ENCODE measurements at places on chromosomes 7 and 10.
A peak's percentile ranks its signal among the peaks of the same experiment; 100 is the strongest.

DNA sequence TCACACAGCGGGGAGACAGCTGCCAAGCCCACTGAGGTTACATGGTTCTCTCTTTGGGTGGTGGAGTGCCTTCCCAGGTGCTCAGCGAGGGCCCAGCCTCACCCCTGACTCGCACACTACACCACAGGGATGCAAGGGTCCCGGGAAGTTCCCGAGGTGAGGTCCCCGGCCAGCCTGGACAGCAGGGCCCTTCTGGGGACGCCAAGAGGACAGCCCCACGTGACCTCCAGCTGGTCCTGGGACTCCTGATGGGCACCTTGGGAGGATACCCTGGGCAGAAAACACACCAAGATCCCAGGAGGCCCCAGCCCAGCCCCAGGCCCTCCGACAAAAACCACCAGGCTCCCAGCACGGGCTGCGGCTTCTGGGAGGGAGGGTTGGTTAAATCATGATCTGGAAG, 8.3 kb downstream of the MICALL2 start:
- no peak for DNase-seq
- no peak overlapping the region for H3K4me3 ChIP-seq
- H3K27me3 ChIP-seq, result no peaks in the 10 kb centered on the region
- no peaks in the 10 kb centered on the region for H3K4me1 ChIP-seq

DNA sequence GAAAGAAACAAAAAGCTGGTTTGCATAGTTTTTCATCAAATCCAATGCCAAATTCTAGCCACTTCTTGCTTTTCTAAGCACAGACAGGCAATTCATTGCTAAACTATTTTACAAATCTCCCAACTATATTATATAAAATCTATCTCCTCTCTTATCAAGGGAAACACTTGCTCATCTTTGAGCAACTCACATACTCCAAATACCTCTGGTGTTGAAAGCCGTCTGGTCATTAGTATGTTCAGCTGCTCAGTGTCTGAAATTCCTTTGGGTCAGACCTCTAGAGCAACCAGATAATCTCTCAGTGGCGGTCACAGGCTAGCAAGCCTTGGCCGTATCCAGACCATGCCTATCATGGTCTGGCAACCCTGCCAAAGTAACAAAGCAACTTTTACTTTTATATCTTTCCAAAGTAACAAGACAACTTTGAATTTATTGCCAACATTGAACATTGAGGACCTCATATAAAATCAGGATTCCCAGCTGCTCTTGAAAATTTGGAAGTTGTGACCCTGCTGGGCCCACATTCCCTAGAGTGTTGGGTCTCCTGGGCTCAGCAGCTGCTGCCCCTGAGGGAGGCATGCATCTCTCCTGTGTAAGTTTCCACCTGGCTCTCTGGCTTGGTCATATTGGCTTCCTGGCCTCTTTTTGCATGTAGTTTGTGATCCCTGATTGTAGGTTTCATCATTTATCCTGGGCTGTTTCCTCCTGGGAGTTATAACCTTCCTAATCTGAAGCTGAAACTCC, 56.8 kb upstream of the LANCL2 start:
- H3K27me3 ChIP-seq, result no peaks in the 10 kb centered on the region
- peaks cover 25% of the 10 kb centered on the region for H3K4me1 ChIP-seq
- H3K36me3 ChIP-seq, result no peaks in the 10 kb centered on the region
- no peak for DNase-seq

DNA sequence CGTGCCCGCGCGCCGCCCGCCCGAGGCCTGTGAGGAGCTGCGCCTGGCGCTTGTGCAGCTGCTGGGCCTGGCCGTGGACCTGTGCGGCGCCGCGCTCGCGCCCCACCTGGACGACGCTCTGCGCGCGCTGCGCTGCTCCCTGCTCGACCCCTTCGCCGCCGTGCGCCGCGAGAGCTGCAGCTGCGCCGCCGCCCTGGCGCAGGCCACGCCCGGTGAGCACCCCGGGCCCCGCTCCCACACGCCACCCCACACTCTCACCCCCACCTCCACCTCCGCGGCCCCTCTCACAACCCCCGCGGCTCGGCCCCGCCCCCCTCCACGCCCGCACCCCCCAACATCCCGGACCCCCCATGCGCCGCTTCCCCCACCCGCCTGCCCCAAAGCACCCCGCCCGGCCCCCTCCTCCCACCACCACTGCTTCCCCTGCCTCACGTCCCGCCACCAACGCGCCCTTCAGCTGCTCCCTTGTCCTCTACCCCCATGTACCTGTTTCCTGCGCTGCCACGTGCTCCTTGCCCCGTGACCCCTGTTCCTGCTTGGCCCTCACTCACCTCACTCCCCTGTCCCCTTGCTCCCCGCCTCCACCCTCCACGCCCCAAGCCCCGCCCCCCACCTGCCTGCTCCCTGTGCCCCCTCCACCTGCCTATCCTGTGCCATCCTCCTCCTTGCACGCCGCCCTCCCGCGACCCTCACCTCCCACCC, at the start of gene PRKAR1B:
Gene PRKAR1B (minus strand): TSS at position 178 of the 702 bp plus-strand sequence. CDS start 15,776 bp downstream, outside the sequence.
- H3K27me3 ChIP-seq, result no peaks in the 10 kb centered on the region
- H3K27ac ChIP-seq, result peak within 1 kb of the TSS; percentile 62
- H3K4me3 ChIP-seq, result peak within 1 kb of the TSS; percentile 52
- peaks cover 17% of the 10 kb centered on the region for H3K4me1 ChIP-seq
- peaks cover 11% of the 10 kb centered on the region for H3K36me3 ChIP-seq

DNA sequence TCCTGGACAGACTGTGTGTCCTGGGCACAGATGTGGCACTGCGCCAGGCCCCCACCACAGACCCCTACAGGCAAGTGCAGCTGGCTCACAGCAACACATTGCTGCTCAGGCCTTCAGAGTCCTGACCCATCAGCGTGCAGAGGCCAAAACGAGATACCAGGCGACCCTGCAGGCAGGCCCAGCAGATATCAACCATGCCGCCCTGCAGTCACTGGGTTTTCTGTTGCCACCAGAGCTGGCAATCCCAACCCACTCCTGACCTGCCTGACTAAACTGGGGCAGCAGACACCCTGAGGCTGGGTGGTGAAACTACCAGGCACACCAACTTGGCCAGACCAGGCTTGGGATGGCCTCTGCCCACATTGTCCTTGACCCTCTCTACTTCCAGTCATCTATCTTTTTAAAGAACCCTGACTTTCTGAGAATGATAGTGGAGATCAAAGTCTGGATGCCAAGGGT, 20.3 kb downstream of the ZCCHC24 start:
- H3K27ac ChIP-seq, result no peak overlapping the region
- H3K4me1 ChIP-seq, result no peaks in the 10 kb centered on the region
- no peaks in the 10 kb centered on the region for H3K27me3 ChIP-seq
- no peak for DNase-seq

GRCh38 chr10:80313523-80313922, 24.1 kb upstream of the MAT1A start:
- DNase-seq, result no peak
- no peaks in the 10 kb centered on the region for H3K4me1 ChIP-seq
- no peaks in the 10 kb centered on the region for H3K27me3 ChIP-seq

GRCh38 chr10:103800789-103801540, 54.4 kb downstream of the SH3PXD2A start:
- peaks cover 32% of the 10 kb centered on the region for H3K4me1 ChIP-seq
- DNase-seq, result peak; percentile 42
- H3K4me3 ChIP-seq, result no peak overlapping the region
- H3K27ac ChIP-seq, result no peak overlapping the region

DNA sequence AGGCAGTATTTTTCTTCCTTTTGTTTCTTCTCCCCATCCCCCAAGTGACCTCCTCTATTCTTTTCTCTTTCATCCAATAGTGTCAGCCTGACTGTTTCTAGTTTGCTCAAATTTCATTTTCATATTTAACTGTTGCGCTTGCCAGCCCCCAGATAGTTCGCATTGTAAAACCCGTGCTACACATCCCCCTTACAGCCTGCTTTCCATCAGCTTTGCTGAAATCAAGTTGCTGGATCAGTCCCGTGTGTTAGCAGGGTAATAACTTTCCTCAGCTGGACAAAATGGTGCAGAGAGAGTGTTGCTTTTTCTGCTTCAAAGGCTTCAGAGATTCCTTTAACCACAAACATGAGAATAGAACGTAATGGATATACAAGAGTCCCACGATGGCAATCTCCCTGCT, 180.6 kb upstream of the NPVF start:
- no peak for DNase-seq
- H3K27me3 ChIP-seq, result no peaks in the 10 kb centered on the region
- no peaks in the 10 kb centered on the region for H3K36me3 ChIP-seq
- H3K27ac ChIP-seq, result no peak overlapping the region
- no peaks in the 10 kb centered on the region for H3K4me1 ChIP-seq

GRCh38 chr7:39758234-39758970, 135.0 kb downstream of the RALA start:
- H3K4me1 ChIP-seq, result no peaks in the 10 kb centered on the region
- no peaks in the 10 kb centered on the region for H3K36me3 ChIP-seq
- no peak overlapping the region for H3K27ac ChIP-seq

GRCh38 chr10:133474665-133475424, 21.1 kb downstream of the SCART1 start:
- H3K27ac ChIP-seq, result peak overlapping the region; percentile 13
- no peaks in the 10 kb centered on the region for H3K27me3 ChIP-seq
- no peak for DNase-seq
- H3K4me1 ChIP-seq, result peaks cover 42% of the 10 kb centered on the region
- no peaks in the 10 kb centered on the region for H3K36me3 ChIP-seq

DNA sequence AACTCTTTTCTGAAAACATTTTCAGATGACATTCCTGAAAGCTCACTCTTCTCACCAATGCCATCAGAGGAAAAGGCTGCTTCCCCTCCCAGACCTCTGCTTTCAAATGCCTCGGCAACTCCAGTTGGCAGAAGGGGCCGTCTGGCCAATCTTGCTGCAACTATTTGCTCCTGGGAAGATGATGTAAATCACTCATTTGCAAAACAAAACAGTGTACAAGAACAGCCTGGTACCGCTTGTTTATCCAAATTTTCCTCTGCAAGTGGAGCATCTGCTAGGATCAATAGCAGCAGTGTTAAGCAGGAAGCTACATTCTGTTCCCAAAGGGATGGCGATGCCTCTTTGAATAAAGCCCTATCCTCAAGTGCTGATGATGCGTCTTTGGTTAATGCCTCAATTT, 16.5 kb downstream of the ANLN start:
- no peak overlapping the region for H3K27ac ChIP-seq
- H3K36me3 ChIP-seq, result no peaks in the 10 kb centered on the region
- no peaks in the 10 kb centered on the region for H3K27me3 ChIP-seq
- no peak for DNase-seq
- no peak overlapping the region for H3K4me3 ChIP-seq

GRCh38 chr7:35749556-35749955, 51.3 kb upstream of the SEPTIN7 start:
- H3K4me3 ChIP-seq, result no peak overlapping the region
- no peaks in the 10 kb centered on the region for H3K27me3 ChIP-seq

DNA sequence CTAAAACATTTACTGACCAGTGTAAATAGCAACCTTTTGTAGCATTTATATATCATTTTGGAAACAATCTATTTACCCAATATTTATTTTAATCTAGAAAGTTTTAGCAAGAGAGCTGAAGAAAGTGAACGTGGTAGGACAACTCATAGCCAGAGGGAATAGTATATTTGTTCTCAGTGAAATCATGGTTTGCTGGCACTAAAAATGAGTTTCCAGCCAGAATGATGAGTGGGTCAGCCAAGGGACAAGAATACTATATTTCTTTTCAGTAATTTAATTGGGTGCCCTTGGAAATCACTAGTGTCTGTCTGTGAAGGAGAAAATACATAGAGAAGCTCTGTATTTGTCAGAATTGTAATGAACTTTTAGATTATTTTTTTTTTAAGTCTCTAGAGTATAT, 74.9 kb downstream of the MINPP1 start:
- H3K4me3 ChIP-seq, result no peak overlapping the region
- no peaks in the 10 kb centered on the region for H3K36me3 ChIP-seq
- DNase-seq, result no peak
- no peak overlapping the region for H3K27ac ChIP-seq

DNA sequence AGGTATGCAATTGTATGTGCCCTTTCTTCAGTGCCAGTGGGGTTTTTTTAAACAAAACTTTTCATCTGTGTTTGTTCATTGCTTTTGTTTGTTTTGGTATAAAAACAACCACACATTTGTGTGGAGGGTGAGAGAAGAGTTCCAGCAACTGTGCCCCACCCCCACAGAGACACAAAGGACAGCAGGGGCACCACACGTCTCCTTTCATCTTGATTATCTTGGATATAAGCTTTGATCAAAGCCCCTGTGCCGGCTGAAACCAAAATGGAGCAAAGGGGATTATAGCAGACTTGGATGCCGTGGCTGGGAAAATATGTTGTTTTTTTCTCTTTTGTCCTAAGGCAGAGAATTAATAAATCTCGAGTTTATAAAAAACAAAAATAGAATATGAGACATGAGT, 111.8 kb upstream of the RSU1 start:
- H3K36me3 ChIP-seq, result no peaks in the 10 kb centered on the region
- H3K27ac ChIP-seq, result no peak overlapping the region
- DNase-seq, result no peak
- no peak overlapping the region for H3K4me3 ChIP-seq
- H3K27me3 ChIP-seq, result no peaks in the 10 kb centered on the region

GRCh38 chr7:129089521-129090212, 34.8 kb upstream of the TNPO3 start:
- no peak overlapping the region for H3K4me3 ChIP-seq
- DNase-seq, result no peak

GRCh38 chr7:36390199-36391090, 783 bp downstream of the ANLN start:
- H3K27me3 ChIP-seq, result no peaks in the 10 kb centered on the region
- peak; percentile 60 for DNase-seq
- H3K36me3 ChIP-seq, result no peaks in the 10 kb centered on the region
- peak overlapping the region; percentile 84 for H3K4me3 ChIP-seq

DNA sequence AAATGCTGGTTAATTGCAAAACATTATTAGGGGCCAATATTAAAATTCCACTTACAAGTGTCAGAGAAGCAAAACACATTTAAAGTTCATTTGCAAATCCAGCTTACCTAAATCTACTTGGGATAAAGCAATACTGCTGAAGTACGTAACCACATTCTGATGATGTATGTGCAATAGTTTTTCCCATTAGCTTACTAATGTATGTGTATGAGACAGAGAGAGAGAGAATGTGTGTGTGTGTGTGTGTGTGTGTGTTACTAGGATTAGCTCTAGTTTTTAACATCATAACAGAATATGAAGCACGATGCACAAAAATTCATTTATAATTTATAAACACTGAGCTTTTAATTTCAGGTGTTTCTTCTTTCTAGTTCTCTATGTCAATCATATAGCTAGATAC, 1074.2 kb upstream of the C7orf33 start:
- DNase-seq, result no peak
- no peak overlapping the region for H3K27ac ChIP-seq
- H3K36me3 ChIP-seq, result no peaks in the 10 kb centered on the region

DNA sequence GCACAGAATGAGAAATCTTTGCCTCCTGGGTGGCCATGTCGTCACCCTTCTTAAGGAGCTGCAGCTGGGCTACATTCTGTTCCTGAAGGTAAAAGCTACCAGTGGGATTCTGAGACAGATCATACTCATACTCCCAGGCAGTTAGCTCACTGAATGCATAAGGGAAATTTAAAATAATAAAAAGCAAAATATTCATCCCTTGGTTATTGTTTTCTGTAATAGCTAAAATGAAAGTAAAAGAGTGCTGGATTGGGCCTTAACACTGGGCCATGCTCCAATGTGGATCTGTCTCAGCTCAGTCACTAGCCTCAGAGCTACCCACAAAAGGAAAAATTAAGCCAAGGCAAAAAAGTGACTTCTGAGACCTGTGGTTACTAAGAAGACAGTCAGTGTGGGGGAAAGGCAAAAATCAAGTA, 8.9 kb upstream of the DYNC2I1 start:
- H3K27ac ChIP-seq, result peak overlapping the region; percentile 31
- H3K4me1 ChIP-seq, result peaks cover 15% of the 10 kb centered on the region
- no peak for DNase-seq

GRCh38 chr7:43868181-43868580, 1.1 kb downstream of the MRPS24 start:
- no peak overlapping the region for H3K27ac ChIP-seq
- H3K4me3 ChIP-seq, result peak overlapping the region; percentile 59
- H3K27me3 ChIP-seq, result no peaks in the 10 kb centered on the region
- peaks cover 20% of the 10 kb centered on the region for H3K4me1 ChIP-seq
- no peak for DNase-seq
